Neuronal stem cell (in vitro differentiated cells): ENCODE measurements at places on chromosomes 5 and 9.
A peak's percentile ranks its signal among the peaks of the same experiment; 100 is the strongest.

DNA sequence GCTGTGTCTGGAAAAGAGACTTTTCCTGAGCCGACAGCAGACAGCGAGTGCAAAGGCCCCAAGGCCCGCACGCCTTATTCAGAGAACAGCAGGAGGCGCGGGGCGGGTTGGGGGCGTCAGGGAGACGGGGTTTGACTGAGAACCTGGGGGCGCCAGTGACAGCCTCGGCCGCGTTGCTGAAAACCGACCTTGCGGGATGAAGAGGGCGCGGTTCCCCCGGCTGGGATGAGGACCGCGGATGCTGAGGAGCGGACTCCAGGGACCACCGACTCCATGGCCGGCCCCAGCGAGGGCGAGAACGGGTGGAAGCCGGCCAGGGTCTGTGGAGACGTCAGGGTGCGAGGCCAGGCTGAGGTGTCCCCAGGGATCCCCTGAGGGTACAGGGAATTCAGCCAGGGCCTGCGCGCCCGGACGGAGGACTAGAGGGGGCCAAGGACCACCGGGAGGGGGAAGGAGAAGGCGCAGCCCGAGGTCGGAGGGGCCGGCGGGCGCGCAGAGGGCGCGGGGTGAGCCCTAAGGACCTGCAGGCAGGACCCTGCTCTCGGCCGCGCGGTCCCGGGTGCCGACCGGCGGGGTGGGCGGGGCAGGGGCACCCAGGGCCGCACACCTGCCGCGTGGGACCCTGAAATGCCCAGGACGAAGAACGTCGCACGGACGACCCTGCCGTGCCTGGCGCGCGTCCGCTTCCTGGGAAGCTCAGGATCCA lies 837 bp upstream of the AHRR start:
- peaks cover 3% of the 10 kb centered on the region for H3K4me1 ChIP-seq
- no peak for DNase-seq
- peaks cover 51% of the 10 kb centered on the region for H3K27me3 ChIP-seq

GRCh38 chr5:139950436-139950835 lies 92.7 kb downstream of the NRG2 start:
- no peak overlapping the region for H3K4me3 ChIP-seq
- no peaks in the 10 kb centered on the region for H3K27me3 ChIP-seq
- no peaks in the 10 kb centered on the region for H3K36me3 ChIP-seq
- no peak overlapping the region for H3K27ac ChIP-seq

- H3K4me1 ChIP-seq, result peaks cover 5% of the 10 kb centered on the region
- H3K27ac ChIP-seq, result no peak overlapping the region
- no peaks in the 10 kb centered on the region for H3K36me3 ChIP-seq
Observed at GRCh38 chr9:116230051-116230632, 76.6 kb downstream of the PAPPA start.

GRCh38 chr5:76762484-76762883 lies 46.6 kb downstream of the F2R start:
- H3K27ac ChIP-seq, result no peak overlapping the region
- no peaks in the 10 kb centered on the region for H3K36me3 ChIP-seq

GRCh38 chr5:120162321-120162720 lies 301.8 kb upstream of the PRR16 start:
- H3K4me1 ChIP-seq, result no peaks in the 10 kb centered on the region
- no peaks in the 10 kb centered on the region for H3K27me3 ChIP-seq
- H3K27ac ChIP-seq, result no peak overlapping the region

DNA sequence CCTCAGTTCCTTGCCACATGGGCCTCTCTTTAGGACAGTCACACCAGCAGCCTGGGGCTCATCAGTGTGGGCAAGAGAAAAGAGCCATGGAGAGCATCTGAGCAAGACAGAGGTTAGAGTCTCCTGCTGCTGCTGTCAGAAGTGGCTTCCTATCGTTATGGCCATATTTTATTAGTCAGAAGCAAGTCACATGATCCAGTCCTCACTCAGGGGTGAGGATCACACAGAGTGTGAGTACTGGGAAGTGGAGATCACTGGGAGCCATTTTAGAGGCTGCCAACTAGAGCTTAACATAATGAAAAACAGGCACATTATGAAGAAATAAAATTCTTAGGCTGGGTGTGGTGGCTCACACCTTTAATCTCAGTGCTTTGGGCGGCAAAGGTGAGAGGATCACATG lies 62.0 kb downstream of the DIRAS2 start:
- no peak overlapping the region for H3K4me3 ChIP-seq
- H3K27me3 ChIP-seq, result no peaks in the 10 kb centered on the region
- no peak overlapping the region for H3K27ac ChIP-seq
- no peaks in the 10 kb centered on the region for H3K36me3 ChIP-seq
- no peak for DNase-seq

DNA sequence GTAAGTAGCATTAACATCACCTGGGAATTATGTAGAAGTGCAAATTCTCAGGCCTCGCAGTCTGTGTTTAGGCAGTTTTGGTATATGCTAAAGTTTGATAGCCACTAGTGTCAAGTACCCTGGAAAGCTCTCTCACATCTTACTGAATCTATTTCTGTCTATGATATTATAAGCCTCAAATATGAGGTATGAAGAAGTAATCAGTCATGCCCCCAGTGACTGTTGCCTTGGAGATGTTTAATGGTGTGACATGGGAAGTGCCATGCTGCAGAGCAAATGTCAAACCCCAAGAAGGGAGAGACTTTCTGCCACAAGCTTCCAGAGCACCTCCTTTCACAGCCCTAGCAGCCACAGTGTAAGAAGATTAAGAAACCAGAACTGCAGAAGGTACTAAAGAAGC lies 9.8 kb upstream of the PDE8B start:
- no peak for DNase-seq
- H3K4me3 ChIP-seq, result no peak overlapping the region
- H3K4me1 ChIP-seq, result no peaks in the 10 kb centered on the region
- no peak overlapping the region for H3K27ac ChIP-seq

GRCh38 chr5:32329395-32329834 lies 16.7 kb upstream of the MTMR12 start:
- H3K36me3 ChIP-seq, result no peaks in the 10 kb centered on the region
- no peak overlapping the region for H3K4me3 ChIP-seq
- no peaks in the 10 kb centered on the region for H3K27me3 ChIP-seq
- H3K4me1 ChIP-seq, result no peaks in the 10 kb centered on the region
- no peak overlapping the region for H3K27ac ChIP-seq

- no peak for DNase-seq
- H3K36me3 ChIP-seq, result peaks cover 11% of the 10 kb centered on the region
- H3K27ac ChIP-seq, result no peak overlapping the region
- no peak overlapping the region for H3K4me3 ChIP-seq
Observed at GRCh38 chr9:113255438-113255837, 19.9 kb downstream of the CDC26 start.

GRCh38 chr9:97412626-97413385 lies 910 bp downstream of the TDRD7 start:
- DNase-seq, result peak; percentile 15
- peaks cover 3% of the 10 kb centered on the region for H3K4me1 ChIP-seq
- peaks cover 3% of the 10 kb centered on the region for H3K27me3 ChIP-seq
- H3K4me3 ChIP-seq, result peak overlapping the region; percentile 87

GRCh38 chr5:159053216-159053615 lies 46.5 kb downstream of the EBF1 start:
- H3K4me1 ChIP-seq, result peaks cover 16% of the 10 kb centered on the region
- H3K27ac ChIP-seq, result no peak overlapping the region
- no peak overlapping the region for H3K4me3 ChIP-seq
- no peaks in the 10 kb centered on the region for H3K27me3 ChIP-seq
- no peak for DNase-seq
- no peaks in the 10 kb centered on the region for H3K36me3 ChIP-seq

GRCh38 chr5:89437450-89438435 lies 554.8 kb upstream of the MEF2C start:
- H3K27me3 ChIP-seq, result no peaks in the 10 kb centered on the region
- no peak overlapping the region for H3K4me3 ChIP-seq
- no peak overlapping the region for H3K27ac ChIP-seq
- DNase-seq, result no peak
- no peaks in the 10 kb centered on the region for H3K36me3 ChIP-seq

GRCh38 chr5:153508700-153509099 lies 18.2 kb downstream of the GRIA1 start:
- no peaks in the 10 kb centered on the region for H3K4me1 ChIP-seq
- no peak for DNase-seq
- H3K27me3 ChIP-seq, result no peaks in the 10 kb centered on the region
- H3K36me3 ChIP-seq, result no peaks in the 10 kb centered on the region

- H3K4me1 ChIP-seq, result no peaks in the 10 kb centered on the region
- no peaks in the 10 kb centered on the region for H3K27me3 ChIP-seq
- DNase-seq, result no peak
- no peaks in the 10 kb centered on the region for H3K36me3 ChIP-seq
- no peak overlapping the region for H3K4me3 ChIP-seq
Observed at GRCh38 chr9:104776797-104777196, 12.9 kb downstream of the NIPSNAP3B start.

- peaks cover 9% of the 10 kb centered on the region for H3K4me1 ChIP-seq
- peaks cover 84% of the 10 kb centered on the region for H3K36me3 ChIP-seq
- H3K4me3 ChIP-seq, result no peak overlapping the region
- no peak for DNase-seq
- no peak overlapping the region for H3K27ac ChIP-seq
- no peaks in the 10 kb centered on the region for H3K27me3 ChIP-seq
Observed at GRCh38 chr5:72206160-72206559, 98.9 kb downstream of the MAP1B start.

DNA sequence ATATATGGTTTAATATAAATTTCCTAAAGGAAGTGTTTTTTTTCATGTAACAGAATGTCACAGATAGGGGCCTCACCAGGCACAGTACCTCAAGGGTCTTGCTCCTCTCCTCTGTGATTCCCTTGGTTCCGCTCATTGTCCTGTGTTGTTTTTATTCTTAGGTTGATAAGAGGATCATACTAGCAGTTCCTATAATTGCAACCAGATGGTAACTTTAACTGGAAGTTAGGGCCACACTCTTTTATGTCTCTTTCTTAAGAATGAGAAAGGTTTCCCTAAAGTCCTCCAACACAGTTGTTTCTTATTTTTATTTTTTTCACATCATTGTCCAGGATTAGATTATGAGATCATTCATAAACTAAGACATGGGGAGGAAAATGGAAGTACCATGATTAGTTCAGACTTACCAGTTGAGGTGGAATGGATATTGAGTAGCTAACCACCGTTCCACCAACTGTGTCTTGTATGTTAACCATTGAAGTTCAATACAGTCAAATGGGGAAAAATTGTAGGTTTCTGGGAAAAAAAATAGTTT lies 41.1 kb downstream of the FAM174A start:
- no peak for DNase-seq
- no peaks in the 10 kb centered on the region for H3K36me3 ChIP-seq
- H3K4me1 ChIP-seq, result no peaks in the 10 kb centered on the region
- H3K27me3 ChIP-seq, result no peaks in the 10 kb centered on the region
- H3K27ac ChIP-seq, result no peak overlapping the region

- H3K27me3 ChIP-seq, result no peaks in the 10 kb centered on the region
- DNase-seq, result no peak
- no peak overlapping the region for H3K4me3 ChIP-seq
- H3K36me3 ChIP-seq, result no peaks in the 10 kb centered on the region
Observed at GRCh38 chr5:16519435-16519834, 53.8 kb upstream of the ZNF622 start.

DNA sequence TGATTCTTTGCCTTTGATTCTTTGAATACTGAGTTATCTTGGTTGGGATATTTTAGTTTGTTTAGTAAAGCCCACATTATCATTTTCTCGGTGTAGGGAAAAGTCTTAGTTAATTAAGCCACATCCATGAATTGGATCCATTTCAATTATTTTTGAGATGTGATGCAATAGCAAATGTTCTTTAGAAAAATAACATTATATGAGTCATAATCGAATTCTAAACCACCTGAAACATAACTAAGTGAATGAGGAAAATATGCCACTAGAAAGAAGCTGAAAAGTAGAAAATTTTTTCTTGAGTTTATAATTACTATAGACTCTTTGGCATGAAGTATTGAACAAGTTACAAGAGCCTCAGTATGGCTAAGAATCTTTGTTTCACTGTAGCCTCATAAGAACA lies 17.5 kb upstream of the CCDC192 start:
- no peak for DNase-seq
- no peaks in the 10 kb centered on the region for H3K27me3 ChIP-seq
- H3K4me1 ChIP-seq, result no peaks in the 10 kb centered on the region
- no peak overlapping the region for H3K27ac ChIP-seq
- H3K4me3 ChIP-seq, result no peak overlapping the region

GRCh38 chr9:107387409-107387808 lies 102.2 kb downstream of the KLF4 start:
- H3K27ac ChIP-seq, result no peak overlapping the region
- no peaks in the 10 kb centered on the region for H3K27me3 ChIP-seq
- H3K4me1 ChIP-seq, result no peaks in the 10 kb centered on the region
- H3K4me3 ChIP-seq, result no peak overlapping the region

DNA sequence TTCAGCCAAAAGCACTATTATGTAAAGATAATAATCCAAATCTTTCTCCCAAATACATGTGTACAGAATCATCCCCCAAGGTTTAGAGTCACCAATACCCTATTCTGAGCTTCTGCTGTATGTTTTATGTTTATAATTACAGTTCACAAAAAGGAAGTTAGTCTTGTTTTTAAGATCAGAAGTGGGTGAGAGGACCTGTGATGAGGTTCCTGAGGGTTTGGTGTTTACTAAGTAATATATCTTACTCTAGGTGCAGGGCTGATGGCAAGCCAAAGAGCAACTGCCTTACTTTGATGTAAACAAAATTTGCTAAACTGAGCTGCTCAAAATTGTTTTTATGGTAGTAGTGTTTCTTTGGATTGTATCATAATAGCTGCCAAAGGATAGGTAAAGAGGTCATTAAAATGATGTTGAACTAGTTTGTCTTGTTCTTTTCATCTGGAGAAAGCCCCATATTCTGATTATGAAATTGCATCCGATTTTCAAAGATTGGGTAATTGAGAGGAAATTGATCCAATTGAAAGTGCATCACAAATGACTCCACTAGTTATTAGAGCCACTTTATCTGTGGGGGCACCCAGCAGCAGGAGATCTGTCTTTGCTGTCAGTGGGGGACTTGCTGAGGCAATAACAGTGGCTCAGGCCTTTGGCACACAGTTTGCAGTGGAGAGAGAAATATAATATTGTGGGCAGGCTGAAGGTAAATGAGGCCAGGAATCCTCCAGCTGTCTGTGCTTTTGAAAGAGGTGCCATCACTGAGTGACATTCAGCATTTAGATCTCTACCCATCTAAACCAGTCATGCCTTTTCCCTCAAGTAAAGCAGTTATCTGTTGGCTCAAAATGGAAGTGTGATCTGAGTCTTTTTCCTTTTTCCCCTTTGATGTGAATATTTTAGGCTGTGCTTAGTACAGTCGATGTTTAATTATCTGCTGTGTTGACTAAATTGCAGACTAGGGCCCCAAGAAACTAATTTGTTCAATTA lies 14.1 kb downstream of the TRIM32 start:
- H3K27me3 ChIP-seq, result no peaks in the 10 kb centered on the region
- peaks cover 25% of the 10 kb centered on the region for H3K36me3 ChIP-seq

- no peaks in the 10 kb centered on the region for H3K27me3 ChIP-seq
- no peak for DNase-seq
- peak overlapping the region; percentile 92 for H3K4me3 ChIP-seq
Observed at GRCh38 chr9:110047232-110047954, 160.6 kb downstream of the C9orf152 start.

- H3K4me3 ChIP-seq, result no peak overlapping the region
- no peak for DNase-seq
- no peak overlapping the region for H3K27ac ChIP-seq
- no peaks in the 10 kb centered on the region for H3K36me3 ChIP-seq
Observed at GRCh38 chr5:116130471-116130870, 45.6 kb downstream of the COMMD10 start.

- no peak overlapping the region for H3K27ac ChIP-seq
- H3K4me3 ChIP-seq, result no peak overlapping the region
- H3K36me3 ChIP-seq, result peaks cover 50% of the 10 kb centered on the region
- no peaks in the 10 kb centered on the region for H3K27me3 ChIP-seq
Observed at GRCh38 chr5:157137691-157138090, 5.0 kb downstream of the MED7 start.
